ENCODE measurements at places on chromosomes 1 and 21.

- DNase-seq: no peak
Measured at GRCh38 chr1:220528679-220529501, 954 bp downstream of the MARK1 start.

GRCh38 chr1:117646007-117646811 lies 40.4 kb downstream of the TENT5C start:
- DNase-seq: no peak

GRCh38 chr1:204325944-204326343 lies 33.8 kb downstream of the PLEKHA6 start:
- DNase-seq: no peak

DNA sequence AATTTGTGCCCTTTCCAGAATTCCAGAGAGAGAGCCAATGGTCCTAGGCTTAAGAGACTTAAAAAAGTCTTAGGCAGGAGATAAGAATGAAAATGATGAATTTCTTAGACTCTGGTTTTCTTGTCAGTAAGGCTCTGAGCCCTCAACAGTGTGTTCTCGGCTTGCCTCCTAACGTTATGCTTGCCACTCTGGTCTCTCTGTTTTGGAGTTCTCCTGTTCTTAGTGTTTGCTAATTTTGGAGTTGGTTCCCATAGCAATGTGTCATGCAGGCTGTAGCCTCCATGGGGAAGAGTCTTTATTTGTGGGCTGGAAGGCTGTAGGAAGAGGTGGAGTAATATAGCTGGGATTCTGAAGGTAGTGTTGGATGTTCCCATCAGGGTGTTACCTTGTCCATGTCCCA lies 19.9 kb downstream of the TBX19 start:
- no peak for DNase-seq

GRCh38 chr1:56525489-56526041 lies 53.8 kb downstream of the PLPP3 start:
- no peak for DNase-seq

GRCh38 chr1:184836934-184837895 lies 82.6 kb upstream of the EDEM3 start:
- no peak for DNase-seq

DNA sequence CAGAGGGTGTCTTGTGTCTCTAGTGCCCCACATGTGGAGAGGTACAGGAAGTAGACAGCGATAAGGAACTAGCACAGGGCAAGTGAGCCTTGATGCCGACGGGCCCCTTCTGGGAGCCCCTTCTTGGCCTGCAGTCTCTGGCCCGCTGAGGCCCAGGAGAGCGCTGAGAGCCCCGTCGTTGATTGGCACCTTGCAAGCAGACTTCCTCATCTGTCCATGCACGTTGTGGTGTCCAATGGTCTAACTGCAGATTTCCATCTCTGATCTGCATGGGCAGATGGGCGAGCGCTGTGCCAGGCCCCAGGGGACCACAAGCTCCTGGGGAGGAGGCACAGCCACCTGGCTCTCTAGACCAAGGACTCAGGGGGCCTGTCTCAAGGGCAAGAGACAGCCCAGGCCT lies 32.4 kb downstream of the PLEKHA6 start:
- DNase-seq: no peak

- DNase-seq: no peak
Measured at GRCh38 chr1:235421751-235422150, 54.5 kb downstream of the TBCE start.

DNA sequence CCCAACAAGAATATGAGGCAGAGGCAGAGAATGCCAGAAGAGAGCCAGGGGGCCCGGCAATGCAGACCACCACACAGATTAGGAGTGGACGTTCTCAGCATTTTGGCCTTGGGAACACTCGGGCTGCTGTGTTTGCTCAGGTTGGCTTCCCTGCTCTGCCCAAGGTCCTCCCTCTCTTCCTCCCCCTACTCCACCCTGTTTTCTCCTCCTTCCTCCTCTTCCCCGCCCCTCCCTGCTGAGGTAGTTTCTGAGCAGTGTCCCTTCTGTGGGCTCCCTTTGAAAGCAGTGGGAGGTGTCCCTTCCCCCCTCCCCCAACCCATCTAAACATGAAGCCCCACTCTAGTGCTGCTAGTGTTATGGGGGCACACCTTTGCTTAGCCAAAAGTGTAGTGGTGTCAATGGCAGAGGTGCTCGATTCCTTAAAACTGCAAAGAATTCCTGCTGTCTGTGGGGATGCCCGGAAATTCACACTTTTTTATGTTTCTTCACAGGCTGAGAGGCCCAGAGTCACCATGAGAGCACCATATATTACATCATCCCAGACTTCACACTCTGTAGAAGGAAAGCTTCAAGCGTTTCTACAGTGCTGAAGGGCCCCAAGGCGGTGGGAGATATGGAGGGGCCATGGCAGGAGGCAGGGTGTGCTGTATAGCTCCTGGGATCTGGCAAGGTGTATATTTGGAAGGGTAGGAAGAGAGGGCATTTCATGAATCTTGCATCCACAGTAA lies at the start of gene HHIPL2:
Gene HHIPL2, minus strand, starts transcription at position 161 of the 728 bp plus-strand sequence. Its CDS starts 60 bp downstream, at position 101.
- DNase-seq: no peak

DNA sequence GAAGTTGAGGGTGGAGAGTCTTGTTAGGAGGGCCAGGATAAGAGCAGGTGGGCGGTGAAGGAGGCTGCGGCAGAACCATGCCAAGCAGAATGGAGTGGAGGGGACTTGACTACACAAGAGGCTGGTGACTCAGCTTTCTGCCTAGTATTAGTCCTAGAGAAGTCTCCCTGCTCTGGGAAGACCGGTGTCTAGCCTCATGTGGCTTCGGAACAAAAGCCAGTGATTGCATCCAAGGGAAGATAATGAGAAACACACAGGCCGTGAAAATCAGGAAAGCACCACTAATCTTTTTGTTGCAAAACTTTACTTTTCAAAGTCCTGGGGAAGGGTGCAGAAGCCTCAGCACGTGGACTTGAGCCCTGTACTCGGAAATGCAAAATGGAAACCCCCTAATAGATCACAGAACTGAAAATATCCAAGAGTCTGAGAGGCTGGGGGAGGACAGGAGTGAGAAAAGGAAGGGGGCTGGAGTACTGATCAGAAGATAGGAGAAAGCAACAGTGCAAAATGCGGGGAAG lies 31.4 kb downstream of the DDR2 start:
- no peak for DNase-seq

- DNase-seq: no peak
Measured at GRCh38 chr1:6357243-6357936, 36.2 kb downstream of the ACOT7 start.

- DNase-seq: no peak
Measured at GRCh38 chr1:89770391-89770790, 50.4 kb upstream of the LRRC8D start.

DNA sequence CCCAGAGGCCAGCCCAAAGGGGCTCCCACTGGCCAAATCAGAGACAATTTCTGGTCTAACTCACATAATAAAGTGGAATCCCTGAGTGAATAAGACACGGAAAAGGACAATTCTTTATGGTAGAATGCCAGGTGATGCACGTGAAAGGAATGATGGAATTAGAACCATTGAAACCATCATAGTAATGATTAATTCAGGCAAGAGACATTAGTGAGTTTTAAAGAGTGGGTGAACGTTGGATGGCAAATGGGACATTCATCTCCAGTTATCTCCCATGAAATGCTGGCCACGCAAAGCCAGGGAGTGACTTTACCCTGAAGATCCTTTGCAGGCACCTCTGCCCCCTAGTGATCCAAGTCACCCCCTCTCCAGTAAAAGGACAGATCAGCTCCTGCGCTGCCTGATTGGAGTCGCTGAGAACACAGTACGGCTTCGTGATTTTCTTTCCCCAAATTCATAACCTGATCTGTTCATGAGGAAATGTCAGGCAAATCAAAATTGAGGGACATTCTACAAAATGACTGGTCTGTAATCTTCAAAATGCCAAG lies 87.5 kb downstream of the AJAP1 start:
- no peak for DNase-seq

DNA sequence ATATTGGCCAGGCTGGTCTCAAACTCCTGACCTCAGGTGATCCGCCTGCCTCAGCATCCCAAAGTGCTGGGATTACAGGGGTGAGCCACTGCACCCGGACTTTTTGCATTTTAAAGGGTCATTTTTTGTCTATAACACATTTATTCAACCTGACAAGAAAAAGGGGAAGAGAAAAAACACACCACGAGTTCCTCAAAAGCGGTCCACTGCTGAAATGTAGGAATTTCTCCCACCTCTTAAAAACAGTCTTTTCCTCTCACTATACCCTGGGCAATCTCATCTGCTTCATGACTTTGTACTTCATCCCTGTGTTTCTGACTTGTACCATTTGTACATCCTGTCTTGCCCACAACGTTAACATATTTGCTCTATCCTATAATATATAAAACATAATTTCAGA lies 413.3 kb upstream of the PTBP2 start:
- DNase-seq: no peak

DNA sequence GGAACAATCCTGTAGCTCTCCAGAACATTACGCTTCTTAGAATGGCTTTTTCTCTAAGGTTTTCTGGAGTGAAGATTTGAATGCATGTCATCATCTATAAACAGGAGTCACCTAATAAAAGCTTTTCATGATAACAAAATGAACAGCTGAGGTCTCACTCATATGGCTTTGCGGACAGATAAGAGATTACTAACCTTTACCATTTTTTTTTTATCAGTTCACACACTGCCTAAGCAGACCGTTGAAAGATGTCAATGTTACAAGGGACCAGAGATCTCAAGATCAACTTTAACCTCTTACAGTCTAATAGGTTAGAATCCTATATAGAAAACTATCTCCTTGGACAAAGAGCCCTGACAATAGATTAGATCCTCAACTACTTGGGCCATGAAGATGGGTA lies 41.4 kb downstream of the SCMH1 start:
- no peak for DNase-seq

GRCh38 chr1:28950449-28950848 lies 36.1 kb downstream of the EPB41 start:
- no peak for DNase-seq

- DNase-seq: no peak
Measured at GRCh38 chr1:161943737-161944136, 79.9 kb downstream of the OLFML2B start.

GRCh38 chr1:200738327-200738948 lies at the start of gene CAMSAP2:
CAMSAP2 (plus strand) TSS chr1:200738893; CDS start chr1:200739828, 935 bp downstream.
- DNase-seq: peak; percentile 41

DNA sequence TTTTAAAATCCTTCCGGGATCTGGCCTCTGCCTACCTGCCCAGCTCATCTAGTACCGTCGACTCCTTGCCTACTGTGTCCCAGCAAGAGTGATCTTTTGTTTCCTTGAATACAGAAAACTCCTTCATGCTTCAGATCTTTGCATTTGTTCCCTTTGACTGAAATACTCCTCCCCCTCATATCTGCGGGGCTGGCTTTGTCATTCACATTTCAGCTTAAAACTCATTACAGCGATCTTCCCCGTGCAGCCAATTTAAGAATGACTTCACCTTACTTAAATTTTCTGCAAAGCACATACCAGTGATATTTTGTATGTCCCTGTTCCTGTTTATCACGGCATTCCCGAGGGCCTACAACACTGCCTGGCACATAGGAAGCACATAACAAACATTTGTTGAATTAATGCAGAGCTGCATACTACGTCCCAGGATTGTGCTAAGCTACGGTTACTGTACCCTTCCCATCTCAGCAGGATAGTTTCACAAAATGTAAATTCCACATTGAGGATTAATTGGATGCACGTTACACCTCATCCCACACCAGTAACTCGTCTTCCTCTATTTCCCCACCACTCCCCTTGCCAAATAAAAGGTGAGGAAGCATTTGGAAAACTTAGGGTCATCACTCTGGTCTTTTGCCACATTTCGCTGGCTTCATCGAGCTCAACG lies 837 bp upstream of the DESI2 start:
- DNase-seq: no peak

DNA sequence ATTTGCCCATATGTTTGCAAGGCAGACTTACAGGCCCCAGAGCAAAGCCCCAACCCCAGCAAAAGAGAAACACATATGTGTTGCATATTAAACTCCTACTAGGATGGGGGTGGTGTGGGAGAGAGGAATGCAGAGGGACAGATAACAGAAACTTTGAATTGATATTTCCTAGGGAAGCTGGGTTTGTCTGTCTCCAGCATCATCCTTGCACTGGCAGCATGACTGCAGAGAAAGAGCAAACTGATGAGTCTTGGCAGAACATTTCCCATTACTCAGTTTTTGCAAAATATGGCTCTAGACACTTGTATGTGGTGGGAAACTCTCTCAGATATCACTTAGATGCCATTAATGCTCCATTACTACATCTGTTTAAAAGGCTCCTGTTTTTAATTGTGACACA lies 43.8 kb upstream of the MARK1 start:
- DNase-seq: no peak

GRCh38 chr1:169043823-169044222 lies 62.7 kb upstream of the ATP1B1 start:
- DNase-seq: no peak

- no peak for DNase-seq
Measured at GRCh38 chr21:35127851-35128250, 78.7 kb upstream of the RUNX1 start.

DNA sequence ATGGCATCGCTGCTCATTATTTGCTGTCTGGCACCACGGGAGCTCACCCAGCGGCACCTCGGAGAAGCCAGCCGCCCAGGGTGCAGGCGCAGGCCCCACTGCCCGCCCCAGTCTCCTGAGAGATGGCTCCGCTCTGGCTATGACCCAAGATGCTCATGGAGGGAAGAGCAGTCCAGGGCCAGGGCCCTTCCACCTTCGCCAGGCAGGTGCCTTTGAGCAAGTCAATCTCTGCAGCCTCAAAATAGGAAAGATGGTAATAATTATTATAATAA lies 437.3 kb downstream of the KIF26B start:
- DNase-seq: no peak

GRCh38 chr1:22141554-22142314 lies 1.2 kb downstream of the WNT4 start:
- DNase-seq: no peak

DNA sequence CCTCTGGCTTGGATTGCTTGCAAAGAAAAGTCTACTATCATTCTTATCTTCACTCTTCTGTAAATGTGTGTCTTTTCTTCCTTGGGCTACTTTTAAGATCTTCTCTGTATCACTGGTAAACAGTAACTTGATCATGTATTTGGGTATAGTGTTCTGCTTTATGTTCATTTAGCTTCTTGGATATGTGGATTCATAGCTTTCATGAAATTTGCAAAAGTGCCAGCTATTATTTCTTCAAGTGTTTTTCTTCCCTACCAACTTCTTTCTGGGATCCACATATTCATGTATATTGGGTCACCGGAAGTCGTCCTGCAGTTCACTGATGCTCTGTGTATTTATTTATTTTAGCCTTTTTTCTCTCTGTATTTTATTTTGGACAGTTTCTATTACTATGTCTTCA lies 11.3 kb downstream of the SYNJ1 start:
- DNase-seq: no peak

GRCh38 chr21:14058566-14058965 lies 152.2 kb downstream of the LIPI start:
- no peak for DNase-seq

DNA sequence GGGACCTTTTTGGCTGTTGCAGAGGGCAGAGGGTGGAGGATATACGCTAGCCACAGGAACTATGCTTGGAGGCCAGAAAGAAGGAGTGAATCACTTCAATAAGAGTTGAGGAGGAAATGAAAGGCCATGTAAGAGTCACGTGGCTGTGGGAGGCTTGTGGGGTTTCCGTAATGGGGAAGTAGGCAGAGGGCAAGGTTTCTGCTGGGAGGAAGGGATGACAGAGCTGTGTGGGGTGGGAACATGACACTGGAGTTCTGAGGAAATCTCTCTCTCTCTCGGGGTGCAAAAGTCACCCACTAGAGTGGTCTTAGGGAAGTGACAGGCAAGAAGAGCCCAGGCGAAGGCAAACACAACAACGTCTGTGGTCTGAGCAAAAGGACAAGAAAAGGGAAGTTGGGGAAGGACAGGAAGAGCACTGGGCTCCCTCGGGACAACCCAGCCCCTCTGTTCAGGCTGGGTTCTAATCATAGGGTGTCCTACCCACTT lies 3.9 kb upstream of the CD1C start:
- no peak for DNase-seq

- DNase-seq: no peak
Measured at GRCh38 chr1:91725618-91725988, 160.3 kb downstream of the TGFBR3 start.
